ENCODE measurements at places on chromosomes 3 and 15.

DNA sequence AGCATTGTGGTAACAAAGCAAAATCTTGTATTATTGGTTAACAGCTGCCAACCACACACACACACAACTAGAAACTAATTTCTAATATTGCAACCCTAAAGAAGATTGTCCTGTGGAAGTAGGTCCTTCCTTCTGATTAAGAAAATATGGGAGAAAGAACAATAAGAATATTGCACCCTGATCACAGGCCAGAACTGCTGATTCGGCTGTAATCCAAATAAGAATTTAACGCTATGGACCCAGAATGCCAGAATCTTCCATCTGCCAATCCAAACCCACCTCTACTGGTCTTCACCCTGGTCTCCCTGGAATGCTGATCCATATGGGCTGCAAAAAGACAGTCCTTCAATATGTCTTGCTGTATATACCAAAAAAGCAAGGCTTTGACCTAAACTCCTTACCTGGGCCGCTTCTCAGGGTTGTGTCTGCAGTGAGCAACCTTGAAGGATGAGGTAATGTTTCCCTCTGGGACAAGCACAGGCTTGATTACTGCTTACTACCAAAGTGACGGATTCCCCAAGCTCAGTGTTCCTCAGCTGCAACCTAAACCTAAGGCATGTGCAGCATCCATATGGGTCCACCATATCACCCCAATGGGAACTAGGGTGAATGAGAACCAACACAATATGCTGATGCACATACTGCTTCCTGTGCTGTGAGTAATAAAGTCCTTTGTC is 8.0 kb downstream of the CCDC14 start:
- no peak for DNase-seq

DNA sequence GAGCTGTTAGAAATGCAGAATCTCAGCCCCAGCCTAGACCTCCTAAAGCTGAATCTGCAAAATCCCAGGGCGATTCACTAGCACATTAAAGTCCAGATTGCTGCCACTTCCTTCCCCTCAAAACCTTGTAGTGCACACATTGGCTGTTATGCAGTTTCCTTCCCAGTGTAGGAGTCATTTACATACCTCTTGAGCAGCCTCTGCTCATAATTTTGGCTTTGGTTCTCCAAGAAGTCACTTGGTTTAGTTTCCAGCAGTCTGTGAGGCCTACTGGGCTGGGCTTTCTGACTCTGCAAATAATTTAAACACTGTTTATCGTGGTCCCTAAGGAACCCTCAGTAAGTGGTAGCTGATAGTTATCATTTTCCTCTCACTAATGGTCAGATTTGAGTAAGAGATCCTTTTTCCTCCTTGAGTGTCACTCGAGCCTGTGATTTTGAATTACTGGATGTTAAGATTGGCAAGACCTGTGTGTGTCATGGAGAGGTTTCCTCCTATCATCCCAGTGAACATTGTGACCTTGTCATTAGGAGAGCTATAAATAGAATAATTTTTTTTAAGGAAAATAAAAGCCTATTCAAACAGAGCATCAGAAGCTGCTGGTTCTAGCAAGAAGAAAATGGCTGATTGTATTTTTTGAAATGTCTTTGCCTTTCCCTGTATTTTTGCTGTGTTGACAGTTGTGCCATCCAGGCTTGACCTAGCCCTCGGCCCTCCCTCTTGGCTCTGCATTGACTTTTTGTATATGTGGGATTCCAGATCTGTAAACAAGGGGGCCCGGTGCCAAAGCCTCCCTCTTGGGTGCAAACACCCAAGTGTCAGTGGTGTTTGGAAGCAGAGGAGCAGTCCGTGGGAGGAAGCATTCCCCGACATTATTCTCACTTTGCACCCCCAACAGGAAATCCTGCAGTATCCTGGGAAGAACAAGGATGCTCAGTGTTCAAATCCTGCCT is 134.8 kb upstream of the ANKRD28 start:
- DNase-seq: no peak

DNA sequence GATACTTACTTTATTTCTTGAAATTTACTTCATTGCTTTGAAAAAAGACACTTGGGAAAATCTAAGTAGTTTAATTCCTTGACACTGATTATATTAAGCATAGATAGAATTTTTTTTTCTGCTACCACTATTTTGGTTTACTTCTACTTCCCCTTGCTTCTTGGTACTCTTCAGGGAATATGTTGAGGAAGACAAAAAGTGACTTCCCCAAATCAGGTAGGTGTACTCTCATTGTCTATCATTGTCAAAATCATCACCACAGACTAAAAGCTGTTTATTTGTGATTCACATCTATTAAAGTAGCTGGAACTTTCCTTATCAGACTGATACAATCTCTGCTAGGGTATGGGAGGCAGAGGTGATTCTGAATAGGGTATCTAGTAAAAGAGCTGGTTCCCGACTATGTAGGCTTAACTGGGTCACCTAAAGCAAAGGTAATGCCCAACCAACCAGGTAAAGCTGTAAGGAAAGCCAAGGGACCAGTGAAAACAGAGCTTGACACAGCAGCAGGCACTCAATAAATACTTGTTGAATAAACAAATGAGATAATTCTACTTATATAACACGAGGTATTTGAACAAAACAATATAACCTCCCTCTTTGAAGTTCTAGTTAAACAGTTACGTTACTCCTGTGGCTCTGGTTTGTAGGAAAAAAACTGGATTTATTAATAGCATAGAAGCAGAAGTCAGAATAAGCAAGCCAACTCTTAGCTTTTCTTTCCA is 346.9 kb downstream of the PLCL2 start:
- no peak for DNase-seq

GRCh38 chr3:8519156-8519555 is 17.5 kb downstream of the LMCD1 start:
- DNase-seq: no peak

DNA sequence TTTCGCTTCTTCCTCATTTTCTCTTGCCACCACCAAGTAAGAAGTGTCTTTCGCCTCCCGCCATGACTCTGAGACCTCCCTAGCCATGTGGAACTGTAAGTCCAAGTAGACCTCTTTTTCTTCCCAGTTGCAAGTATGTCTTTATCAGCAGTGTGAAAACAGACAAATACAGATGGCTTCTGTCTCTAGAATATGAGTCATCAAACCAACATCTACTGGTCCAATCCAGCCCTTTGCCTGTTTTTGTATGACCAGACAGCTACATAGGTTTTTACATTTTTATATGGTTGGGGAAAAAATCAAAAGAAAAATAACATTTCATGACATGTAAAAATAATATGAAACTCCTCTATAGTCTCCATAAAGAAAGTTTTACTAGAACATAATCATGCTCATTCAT is 118.7 kb upstream of the PTPRG start:
- DNase-seq: no peak

DNA sequence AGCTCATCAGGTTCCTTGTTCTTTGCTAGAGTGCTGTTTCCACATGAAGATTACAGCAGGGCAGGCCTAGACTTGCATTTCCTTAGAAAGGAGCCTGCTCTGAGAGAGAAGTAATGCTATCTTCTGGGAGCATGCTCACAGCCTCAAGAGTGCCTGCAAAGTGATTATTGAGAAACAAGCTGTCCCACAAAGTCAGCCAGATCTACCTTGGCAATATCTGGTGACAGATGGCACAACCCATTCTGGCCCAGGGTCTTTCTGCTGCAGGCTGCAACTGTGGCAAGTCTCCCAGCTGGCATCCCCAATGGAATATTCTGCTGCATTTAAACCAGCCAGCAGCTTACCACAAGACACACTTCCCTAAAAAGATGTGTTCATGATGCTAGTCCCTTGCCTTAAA is 29.3 kb downstream of the MTMR10 start:
- DNase-seq: no peak

DNA sequence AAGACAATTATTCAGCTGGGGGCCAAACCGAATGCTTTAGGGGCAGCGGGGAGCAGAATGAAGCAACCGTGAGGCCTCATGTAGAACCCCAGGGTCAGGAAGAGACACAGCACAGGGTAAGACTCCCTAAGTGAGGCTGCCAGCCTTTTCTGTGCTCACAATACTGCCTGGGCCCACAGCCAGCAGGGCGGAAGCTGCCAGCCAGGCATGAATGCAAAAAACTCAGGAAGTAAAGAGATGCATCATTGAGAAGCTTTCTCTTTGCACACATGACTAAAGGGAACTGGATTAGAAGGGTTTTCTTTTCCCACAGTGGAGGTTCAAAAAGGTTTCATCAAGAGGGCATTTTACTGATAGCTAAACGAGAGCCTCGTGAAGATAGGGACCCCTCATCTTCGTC is 33.3 kb downstream of the CA12 start:
- no peak for DNase-seq

GRCh38 chr15:81303244-81304225 is 20.4 kb downstream of the STARD5 start:
- DNase-seq: peak; percentile 34

- DNase-seq: no peak
These were observed 37.8 kb downstream of the B3GALNT1 start for GRCh38 chr3:161067335-161067734.

DNA sequence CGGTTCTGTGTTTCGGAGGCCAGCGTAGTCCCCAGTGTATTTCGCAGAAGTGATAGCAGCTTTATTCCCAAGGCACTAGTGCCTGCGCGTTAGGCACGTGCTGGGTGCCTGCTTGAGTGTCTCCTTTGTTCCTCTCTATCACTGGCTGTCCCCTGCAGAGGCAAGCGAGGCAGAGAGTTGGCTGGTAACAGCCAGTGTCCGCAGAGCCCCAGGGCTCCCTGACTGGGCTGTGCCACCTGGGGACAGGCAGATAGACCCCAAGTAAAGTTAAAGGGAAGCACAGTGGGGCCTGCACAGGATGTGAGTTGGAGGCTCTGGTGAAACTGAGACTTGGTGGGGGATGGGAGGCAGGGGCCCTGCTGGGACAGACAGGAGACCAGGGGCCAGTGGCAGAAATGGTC is 50.7 kb downstream of the APBA2 start:
- DNase-seq: no peak

DNA sequence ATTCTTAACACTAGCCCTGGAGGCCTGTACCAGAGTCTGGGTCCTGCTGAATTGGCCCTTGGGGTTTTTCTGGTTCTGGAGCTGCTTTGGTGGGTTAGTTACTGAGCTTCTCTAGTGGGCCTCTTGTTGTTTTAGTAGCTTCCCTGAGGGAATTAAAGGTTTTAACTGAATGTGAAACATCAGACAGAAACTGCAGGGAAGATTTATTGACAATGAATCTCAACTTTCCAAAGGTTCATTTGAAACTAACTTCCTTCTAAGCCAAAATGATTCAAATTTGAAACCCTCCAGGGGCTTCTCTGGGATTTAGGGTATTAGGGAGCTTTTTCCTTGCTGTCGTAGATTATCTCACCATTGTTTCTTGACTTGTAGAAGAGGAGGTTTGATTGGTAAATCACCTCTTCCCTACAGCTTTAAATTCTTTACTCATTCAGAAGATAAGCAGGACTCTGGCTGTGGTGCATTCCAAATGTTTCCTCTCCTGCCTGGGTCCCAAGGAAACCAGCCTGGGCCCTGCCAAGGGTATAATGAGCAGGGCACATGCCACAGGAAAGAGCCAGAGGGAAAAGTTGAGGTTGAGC is 71.0 kb downstream of the TP63 start:
- DNase-seq: no peak

DNA sequence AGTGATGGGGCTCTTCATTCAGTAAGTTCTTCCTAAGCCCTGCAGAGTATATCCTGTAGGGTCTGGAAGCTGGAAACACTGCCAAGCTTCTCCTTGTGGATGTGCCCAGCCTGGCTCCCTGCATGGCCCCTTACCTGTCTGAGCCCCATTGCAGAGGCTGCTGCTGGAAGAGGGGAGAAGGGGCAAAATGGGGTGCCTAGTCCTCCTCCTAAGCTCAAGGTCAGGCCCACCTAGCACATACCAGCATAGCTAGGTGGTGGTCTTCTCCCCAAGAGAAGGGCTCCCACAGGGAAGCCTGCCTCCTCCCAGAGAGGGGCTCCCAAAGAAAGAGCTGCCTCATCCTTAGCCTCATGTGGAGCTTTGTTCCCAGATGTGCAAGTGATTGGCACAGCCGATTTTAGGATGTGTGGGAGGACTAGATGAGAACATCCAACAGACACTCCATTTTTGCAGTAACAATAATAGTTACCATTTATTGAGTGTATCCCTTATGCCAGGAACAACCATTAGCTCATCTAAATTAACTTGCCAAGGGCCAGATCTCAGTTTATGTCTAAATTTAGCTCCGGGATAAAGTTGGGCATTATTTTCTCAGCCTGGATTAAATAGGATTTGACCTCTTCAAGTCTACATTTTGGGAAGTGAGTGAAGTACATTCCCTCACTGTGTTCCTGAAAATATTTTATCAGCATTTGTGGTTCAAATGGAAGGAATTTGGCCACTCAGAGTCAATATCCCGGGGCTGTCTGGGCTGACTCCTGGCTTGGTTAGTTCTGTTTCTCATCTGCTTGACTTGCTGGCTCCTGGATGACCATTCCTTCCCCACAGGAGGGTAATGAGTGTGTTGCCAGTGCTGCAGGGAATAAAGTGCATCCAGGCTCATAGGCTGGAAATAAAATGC is 291.1 kb upstream of the ROPN1 start:
- DNase-seq: no peak

GRCh38 chr15:51846066-51846462 is 16.6 kb downstream of the TMOD3 start:
- no peak for DNase-seq

DNA sequence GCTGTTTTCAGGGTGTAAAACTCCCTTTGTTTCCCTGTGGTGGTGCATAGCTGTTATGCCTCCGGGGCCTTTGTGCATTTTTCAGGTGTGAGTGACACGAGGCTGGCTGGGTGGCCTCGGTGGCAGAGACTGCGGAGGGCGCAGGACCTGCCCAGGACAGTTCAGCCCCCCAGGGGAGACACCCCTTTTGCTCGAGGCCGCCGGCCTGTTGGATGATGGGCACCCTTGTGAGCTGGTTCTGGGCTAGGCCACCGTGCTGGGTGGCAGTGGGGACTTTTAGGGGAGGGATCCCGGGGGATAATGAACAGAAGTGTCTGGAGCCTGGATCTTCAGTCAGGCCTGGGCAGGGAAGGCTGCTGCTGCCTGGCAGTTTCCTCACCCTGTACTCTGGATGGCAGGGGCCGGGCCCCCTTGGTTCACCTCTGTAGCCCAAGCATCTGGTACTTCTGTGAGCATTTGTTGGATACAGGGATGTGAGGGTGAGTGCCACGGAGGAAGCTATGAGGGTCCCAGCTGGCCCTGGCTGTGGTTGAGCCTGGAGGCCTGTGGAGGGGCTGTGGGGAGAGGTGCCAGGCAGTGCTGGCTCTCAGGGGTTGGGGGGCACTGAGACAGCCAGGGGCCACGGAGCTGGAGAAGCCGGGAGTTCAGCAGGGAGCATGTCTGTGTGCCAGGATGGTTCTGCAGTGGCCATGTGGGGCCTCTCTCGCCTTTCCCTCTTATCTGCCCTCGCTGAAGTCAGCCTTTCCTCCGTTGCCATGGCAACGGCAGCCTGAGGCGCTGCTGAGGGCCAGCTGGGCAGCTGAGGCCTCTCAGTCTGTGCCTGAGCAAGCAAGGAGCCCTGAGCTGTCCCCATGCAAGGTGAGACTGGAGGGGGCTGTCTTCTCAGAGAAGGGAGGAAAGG is 49.0 kb downstream of the KY start:
- DNase-seq: no peak

DNA sequence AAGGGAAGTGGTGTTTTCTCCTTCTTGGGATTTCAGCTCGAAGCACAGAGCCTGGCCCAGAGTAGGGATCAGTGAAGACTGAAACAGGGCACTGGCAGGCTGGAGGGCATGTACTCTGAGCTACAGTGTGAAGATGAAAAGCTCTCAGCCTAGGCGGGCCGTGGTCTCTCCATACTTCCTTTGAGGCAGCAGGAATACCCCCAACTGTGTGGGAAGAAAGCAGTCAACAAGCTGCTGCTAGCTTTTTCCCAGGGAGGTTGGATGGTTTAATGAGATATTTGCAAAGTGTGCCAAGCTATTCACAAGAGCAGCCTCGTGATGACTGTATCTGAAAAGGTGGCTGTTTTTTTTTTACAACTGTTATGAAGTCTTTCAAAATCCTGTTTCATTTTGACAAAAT is 47.2 kb downstream of the NMNAT3 start:
- no peak for DNase-seq
